ENCODE measurements at places on chromosomes 3 and 15.

DNA sequence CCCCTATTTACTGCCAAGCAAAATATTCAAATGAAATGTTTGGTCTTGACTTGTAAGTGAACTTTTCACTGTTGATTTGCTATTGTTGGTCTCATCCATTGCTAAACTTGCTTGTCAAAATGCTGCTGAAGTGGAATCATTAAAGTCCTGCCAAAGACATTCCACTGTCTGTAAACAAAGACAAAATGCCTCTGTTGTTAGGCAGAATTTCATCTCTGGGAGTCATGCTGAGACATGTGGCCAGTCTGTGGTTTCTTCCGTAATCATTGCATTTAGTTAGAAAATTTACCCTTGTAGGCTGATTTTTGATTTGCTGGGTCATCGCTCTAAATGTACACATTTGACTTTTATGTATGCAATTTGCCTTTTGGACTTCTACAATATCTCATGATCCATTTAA is 577.7 kb downstream of the MECOM start:
- no peak for DNase-seq

- no peak for DNase-seq
Observed at GRCh38 chr3:161619351-161619750, 122.7 kb downstream of the OTOL1 start.

DNA sequence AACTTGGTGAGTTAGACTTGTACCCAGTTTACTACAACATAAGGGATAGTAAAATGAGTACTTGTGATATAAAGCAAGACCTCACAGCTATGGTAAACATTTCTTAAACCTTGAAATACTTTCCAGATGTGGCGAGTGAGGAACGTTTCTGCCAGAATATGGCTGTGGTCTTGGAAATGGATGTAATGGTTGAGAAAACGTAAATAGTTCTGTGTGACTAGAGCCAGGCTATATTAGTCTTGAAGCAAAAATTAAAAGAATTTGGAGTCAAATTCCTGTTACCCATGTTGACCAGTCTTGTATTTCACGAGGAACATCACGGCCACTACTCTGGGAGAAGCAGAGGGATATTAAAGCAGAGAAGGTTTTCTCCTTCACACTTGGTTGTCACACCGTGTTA is 15.3 kb downstream of the OR4F15 start:
- no peak for DNase-seq

DNA sequence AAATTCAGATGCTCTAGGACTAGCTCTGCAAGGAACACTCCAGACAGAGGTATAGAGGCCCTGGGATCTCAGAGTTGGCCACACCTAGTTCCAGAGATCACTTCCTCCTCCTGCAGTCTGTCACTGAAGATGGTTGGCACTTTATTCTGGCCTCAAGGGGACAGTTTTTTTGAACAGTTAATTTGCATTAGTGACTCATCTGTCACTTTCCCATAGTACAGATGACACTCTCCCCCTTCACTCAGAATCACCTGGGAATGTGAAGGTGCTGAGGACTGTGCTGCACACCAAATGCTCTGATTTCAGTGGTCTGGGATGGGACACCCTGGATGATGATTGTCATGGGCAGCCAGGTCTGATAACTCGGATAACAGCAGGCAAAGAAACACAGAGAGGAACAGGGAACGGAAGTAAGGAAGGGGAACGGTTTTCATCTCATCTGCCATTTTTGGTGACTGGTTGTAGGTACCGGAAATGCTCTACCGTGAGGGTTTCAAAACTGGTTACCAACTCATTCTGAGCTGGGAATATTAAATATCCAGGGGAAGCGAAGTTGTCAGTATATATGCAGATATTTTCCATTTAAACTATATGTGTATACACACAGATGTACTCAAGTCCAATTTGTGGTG is 232.5 kb upstream of the ST8SIA2 start:
- no peak for DNase-seq

DNA sequence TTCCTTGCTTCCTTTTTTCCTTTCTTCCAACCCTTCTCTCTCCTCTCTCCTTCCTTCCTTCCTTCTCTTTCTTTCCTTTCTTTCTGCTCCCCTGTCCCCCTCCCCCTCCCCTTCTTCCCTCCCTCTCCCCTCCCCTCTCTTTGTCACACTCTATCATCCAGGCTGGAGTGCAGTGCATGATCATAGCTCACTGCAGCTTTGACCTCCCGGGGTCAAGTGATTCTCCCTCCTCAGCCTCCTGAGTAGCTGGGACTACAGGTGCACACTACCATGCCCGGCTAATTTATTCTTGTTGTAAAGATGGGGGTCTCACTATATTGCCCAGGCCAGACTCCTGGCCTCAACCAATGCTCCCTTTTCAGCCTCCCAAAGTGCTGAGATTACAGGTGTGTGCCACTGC is 18.7 kb downstream of the NFKBIZ start:
- no peak for DNase-seq

All from HuH-7.5 (cell line).